ENCODE measurements at places on chromosomes 4 and X.

DNA sequence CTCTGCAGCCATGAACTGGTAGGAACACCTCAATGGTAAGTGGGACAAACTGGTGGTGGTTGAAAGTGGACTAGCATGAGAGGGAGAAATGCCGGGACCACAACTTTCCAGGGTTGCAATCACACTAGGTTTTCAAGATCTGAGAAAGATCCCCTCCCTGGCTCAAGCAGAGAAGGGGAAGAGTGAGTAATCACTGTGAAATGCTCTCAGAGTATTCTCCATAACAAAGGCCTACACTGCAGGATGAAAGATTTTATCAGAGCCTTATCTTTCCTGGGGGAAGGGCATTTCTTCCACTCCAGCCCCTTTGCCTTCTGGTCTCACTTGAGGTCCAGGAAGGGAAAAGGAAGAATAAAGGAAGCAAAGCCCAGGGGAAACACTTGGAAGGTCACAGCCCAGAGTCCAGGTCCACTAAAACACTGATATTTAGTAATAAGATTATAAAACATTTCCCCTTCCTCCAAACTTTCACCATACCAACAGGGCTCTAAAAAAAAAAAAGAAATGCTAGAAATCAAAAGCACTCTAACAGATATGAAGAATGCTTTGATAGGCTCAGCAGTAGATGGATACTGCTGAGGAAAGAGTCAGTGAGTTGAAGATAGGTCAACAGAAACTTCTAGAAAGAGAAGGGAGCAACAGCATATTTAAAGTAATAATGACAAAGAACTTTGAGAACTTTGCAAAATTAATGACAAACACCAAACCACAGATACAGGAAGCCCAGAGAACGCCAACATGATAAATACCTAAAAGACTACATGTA is 95.9 kb downstream of the WDFY3 start:
- DNase-seq = no peak

GRCh38 chr4:108979759-108980158 is 216.9 kb upstream of the ETNPPL start:
- DNase-seq = no peak

DNA sequence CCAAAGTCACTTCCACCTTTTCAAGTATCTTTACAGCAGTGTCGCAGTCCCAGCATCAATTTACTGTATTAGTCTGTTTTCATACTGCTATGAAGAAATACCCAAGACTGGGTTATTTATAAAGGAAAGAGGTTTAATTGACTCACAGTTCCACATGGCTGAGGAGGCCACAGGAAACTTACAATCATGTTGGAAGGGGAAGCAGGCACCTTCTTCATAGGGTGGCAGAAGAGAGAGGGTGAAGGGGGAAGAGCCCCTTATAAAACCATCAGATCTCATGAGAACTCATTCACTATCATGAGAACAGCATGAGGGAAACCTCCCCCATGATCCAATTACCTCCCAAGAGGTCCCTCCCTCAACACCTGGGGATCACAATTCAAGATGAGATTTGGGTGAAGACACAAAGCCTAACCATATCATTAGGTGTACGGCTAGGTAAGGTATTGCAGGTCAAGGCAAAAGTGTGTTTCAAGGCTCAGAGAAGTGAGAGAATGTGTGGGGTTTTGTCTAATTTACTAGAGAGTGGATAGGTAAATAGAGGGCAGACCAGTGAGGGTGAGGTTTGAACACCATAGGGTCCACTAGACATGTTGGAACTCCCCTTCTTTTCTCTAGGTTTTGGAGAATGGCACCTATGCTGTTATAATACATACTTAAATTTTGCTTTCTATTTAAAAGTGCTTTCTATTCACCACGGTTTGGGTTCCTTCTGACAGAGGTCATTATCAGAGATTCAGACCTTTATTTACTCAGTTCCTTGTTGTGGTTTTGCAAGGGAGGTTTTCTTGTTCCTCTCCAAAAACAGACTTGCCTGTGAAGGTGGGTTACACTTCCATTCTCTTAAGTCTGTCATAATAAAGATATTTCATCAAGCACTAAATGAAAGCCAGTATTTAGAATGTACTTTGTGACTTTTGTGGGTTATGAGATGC is 186.6 kb downstream of the CPEB2 start:
- peak; percentile 27 for DNase-seq

DNA sequence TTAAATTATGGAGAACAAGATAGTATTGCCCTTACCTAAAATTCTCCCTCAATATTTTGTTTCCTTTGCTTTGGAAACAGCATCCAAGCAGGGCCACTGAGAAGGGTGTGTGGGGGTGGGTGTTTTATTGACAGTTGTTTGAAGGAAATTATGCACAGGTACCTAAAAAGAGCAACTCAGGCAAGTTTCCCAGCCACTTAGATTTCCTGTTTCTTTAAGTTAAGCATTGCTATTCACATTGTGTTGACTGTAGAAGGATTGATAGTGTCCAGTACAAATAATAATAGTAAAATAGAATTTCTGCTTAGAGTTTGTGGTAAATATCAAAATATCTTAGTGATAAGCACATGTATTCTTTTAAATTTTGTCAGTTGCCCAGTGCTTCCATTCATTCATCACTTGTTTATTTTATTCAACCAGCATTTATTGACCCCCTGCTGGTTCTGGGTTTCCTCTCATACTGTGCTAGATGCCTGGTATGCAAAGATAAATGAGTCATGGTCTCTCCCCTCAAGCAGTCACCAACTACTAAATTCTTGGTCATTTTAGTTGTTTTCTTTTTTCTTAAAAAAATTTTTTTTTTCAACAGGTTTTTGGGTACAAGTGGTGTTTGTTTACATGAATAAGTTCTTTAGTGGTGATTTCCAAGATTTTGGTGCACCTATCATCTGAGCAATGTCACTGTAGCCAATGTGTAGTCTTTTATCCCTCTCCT is 50.0 kb downstream of the GALNT7 start:
- DNase-seq = no peak

DNA sequence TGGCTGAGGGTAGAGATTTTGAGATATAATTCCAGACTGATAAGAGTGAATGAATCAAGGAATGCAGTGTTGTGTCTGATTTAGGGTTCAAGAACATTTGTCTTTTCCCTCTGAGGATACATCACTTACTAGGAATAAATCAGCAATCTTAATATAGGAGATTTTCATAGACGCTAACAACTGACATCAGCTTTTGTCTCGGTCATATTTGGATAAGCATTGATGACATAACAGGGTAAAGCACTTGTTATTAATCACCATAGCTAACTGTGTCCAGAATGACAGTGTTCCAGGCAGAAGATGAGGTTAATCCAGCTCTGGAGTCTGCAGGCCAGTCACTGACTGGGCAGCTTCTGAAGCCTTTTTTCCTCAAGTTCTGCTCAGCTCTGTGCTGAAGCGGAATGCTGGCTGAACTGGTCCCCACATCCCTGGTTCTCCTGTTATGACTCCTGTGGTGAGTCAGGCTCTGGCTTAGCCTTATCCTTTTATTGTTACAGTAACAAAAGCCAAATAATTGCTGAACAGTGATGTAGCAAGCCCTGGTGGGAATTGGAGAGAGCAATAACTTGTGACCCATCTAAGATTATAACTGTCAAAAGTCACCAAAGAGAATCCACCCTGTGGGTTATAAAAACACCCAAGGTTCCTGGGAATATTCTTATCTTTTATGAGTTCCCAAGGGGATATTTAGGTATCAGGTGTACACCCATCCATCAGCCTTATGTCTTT is 41.8 kb downstream of the FNIP2 start:
- DNase-seq = no peak

DNA sequence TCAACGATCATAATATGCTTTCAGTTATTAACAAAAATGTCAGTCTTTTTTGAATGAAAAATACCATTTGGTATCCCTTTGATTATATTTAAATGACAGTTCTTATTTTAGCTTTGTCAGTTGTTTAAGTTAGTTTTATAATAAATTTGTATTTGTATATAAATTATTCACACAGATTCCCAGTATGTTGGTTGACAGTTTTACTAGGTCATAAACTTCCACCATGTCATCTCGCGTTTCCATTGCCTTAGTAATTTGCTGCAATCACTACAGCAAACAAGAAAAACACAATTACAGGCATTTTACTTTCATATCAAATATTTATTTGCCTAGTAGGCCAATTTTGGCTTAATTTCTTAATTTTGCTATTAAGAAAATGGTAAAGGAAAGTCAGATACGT is 109.6 kb upstream of the ANK2 start:
- DNase-seq = no peak

DNA sequence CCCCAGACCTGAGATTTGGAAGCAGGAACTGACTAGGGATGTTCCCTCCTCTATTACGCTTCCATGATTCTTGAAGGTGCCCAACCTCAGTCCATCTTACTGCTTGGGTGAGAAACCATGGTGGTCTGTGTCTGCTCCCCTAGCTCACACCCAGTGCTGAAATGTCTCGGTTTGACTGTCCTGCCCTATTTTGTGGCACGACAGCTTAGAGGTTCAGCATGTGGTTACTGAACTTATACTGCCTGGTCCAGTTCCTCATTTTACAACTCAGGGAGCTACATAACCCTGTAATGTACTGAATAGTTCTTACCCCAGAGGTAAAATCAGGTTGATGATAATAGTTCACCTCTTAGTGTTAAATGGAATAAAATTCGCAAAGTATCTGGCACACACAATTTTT is 203.1 kb downstream of the RBM46 start:
- peak; percentile 66 for DNase-seq

- DNase-seq = peak; percentile 70
Measured at GRCh38 chr4:163681208-163681821, 186.8 kb downstream of the TMA16 start.

DNA sequence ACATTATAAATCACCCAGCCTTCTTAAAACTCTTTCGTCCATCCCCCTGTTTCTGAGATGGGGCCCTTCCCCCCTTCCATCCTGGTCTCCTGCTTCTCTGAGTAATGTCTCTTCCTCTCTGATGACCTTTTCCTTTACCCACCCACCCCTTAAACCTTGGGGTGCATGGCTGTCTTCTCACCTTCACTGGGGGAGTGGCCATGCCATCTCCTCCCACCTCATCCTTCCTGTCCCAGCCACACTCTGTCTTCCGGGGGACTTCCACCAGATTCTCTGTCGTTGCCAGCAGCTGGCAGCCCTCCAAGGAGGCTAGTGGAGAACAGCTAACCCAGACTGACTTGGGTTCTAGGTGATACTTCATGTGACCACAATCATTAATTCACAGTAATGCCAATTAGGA is 83.2 kb upstream of the SCML1 start:
- peak; percentile 11 for DNase-seq

DNA sequence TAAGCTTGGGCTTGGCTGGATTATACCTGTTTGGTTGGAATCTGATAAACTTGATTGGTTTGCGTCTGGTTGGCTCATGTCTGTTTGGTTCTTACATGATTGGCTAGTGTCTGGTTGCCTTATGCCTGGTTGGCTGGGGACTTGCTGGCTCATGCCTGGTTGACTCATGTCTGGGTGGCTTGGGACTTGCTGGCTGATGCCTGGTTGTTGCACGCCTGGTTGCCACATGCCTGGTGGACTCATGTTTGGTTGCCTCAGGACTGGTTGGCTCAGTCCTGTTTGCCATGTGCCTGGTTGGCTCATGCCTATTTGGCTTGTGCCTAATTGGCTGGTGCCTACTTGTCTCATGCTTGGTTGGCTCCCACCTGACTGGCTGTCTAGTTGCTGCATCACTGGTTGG is 104.5 kb downstream of the APOOL start:
- no peak for DNase-seq

- DNase-seq = no peak
Measured at GRCh38 chr4:14111730-14112181, 484.2 kb upstream of the BOD1L1 start.

GRCh38 chrX:46686003-46686645 is 72.8 kb downstream of the SLC9A7 start:
- peak; percentile 59 for DNase-seq

DNA sequence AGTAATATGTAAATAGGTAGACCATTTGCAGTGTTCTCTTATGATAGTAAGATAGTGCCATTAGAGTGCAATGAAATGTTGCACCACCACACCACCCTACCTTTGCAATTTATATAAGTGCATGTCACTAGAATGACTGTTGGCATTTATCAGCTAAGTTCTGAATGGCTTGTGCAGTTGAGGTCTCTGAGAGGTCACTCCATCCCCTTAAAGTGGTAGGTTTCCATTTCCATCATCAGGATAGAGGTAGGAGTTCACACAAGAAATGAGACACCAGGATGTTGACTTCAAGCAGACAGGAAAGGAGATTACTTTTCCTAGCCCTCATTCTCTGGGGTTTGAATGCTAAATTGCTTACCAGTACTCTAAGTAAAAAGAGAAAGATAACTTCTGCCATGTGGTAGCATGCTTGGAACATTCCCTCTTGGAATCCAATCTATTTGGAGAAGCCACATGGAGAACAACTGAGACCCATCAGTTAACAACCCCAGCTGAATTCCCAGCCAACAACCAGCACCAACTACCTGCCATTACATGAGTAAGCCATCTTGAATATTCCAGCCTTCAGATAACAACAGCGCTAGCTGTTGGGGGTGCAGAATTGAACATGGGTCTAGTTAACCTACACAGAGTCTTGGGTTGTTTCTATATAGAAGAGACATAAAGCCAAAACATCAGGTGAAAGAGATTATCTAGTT is 6.7 kb upstream of the LRBA start:
- DNase-seq = no peak

DNA sequence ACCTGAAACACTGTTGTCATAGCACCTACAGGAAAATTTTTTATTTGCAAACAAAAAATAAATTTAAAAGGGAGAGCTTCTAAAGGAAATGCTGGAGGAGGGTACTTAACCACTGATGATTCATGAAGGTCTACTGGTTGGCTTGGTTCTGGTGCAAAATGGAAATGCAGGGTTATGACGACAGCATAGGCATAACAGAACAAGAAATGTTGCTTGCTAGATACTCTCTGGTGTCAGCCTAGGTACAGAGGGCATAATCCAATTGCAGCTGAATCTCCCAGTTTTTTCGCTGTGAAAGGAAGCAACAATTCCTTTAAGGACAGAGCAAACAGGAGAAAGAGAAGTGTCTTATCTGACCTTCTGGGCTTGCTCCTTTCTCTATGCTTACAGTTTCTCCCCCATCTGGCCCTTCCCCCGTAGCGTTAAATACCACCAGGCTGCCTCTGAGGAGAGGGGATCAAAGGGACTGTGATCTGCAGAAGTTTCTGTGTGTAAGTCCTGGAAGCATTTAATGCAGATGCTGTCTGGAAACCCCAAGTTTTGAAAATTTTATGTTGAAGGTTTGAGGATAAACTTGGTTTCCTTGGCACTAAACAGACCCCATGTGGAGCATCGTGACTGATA is 23.7 kb upstream of the CASK start:
- DNase-seq = no peak

GRCh38 chr4:37008199-37008598 is 236.3 kb upstream of the NWD2 start:
- DNase-seq = no peak

- no peak for DNase-seq
Measured at GRCh38 chr4:106993827-106994226, 42.3 kb downstream of the DKK2 start.

GRCh38 chr4:139950568-139950967 is 203.4 kb downstream of the MAML3 start:
- DNase-seq = peak; percentile 87

DNA sequence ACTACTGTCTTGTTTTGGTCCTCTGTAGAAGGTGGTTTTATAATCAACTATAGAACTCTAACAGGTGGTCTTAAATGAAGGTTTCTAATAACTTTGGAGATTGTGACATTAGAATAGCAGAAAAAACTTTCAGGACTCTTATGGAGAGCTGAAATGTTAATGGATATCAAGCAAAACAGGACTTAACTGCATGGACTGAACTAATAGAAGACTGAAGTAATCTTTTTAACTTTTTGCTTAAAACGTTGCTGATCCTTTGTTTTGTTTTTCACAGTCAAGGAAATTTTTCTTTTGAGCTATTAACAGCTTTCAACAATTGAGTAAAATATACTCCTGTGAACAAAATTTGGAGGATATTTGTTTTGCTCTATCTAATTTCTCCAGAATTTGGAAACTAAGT is 17.2 kb downstream of the NXT2 start:
- no peak for DNase-seq

Measured in GM12865 (cell line).